ENCODE measurements at places on chromosomes 4 and X.

DNA sequence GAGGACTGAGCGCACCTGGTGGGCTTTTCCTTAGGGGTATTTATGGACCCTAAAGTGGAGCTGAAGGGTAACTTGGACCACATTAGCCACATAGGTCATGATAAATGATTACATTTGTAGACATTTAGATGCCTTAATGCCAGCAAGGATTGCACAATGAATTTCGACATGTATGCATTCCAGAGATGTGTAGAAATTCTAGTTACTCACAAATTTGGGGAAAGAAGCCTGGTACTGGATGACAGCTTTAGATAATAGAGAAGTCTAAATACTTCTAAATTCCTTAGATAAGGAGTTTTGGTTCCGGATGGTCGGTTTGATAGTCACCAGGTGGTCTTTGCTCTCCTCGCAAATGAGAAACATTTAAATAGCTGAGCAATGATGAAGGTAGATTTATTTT lies 609.5 kb upstream of the PRKX start:
- DNase-seq: no peak

DNA sequence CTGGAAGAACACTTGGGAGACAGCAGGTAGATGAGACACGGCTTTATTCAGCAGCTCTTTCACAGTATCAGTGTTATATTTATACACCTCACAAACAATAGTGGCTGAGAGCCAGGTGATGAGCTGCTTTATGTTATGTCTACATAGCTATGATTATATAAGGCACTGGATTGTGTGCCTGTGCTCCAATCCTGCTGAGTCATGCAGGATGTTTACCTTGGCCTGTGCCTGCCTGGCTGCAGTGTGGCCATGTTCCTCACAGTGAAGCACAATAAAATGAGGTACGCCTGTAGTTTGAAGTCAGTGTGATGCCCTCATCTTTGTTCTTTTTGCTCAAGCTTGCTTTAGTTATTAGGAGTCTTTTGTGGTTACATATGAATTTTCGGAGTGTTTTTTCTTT lies 31.3 kb downstream of the CXCL13 start:
- peak; percentile 41 for DNase-seq

- DNase-seq: no peak
Measured at GRCh38 chr4:84848432-84848831, 118.1 kb downstream of the WDFY3 start.

- peak; percentile 7 for DNase-seq
Measured at GRCh38 chrX:155632431-155633100, 19.8 kb upstream of the TMLHE start.

DNA sequence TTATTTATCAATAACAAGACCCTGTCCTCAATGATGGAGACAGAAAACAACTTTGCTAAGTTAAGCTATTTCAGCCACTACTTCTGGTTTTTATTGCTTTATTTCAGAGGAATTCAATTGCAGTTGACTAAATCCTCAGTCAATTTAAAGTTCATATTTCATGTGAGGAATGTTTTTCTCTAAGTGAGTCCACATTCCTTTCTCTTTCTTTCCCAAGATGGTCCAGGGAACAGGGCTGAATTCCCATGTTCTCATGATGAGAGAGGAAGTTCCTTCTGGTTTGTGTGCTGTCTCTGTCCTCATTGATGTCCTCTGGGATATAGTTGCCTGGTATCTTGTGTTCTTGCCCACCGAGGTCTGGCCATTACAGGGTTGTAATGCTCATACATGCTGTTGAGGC lies 117.2 kb downstream of the SLIT2 start:
- peak; percentile 79 for DNase-seq

All from adipocyte (in vitro differentiated cells).